Cardiac muscle cell (in vitro differentiated cells and primary cell): ENCODE measurements at places on chromosomes 3 and 15.

DNA sequence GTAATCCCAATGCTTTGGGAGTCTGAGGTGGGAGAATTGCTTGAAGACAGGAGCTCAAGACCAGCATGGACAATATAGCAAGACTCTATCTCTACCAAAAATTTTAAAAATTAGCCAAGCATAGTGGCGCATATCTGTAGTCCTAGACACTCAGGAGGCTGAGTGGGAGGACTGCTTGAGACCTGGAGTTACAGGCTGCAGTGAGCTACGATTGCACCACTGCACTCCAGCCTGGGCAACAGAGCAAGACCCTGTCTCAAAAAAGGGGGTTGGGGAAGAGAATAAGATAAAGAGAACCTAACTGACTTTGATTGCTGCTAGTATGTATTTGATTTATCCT is 755 bp downstream of the CD200R1 start:
- DNase-seq: no peak
- no peaks in the 10 kb centered on the region for H3K36me3 ChIP-seq
- no peak overlapping the region for H3K27ac ChIP-seq
- H3K27me3 ChIP-seq: no peaks in the 10 kb centered on the region

- no peak overlapping the region for H3K27ac ChIP-seq
- no peak overlapping the region for H3K4me3 ChIP-seq
- H3K27me3 ChIP-seq: no peaks in the 10 kb centered on the region
These were observed 1005.9 kb downstream of the ZPLD1 start for GRCh38 chr3:103440539-103441203.

GRCh38 chr3:24812116-24812515 is 317.5 kb upstream of the THRB start:
- DNase-seq: no peak
- H3K27ac ChIP-seq: no peak overlapping the region
- H3K36me3 ChIP-seq: no peaks in the 10 kb centered on the region
- H3K4me1 ChIP-seq: no peaks in the 10 kb centered on the region
- H3K27me3 ChIP-seq: no peaks in the 10 kb centered on the region

- no peak overlapping the region for H3K4me3 ChIP-seq
- no peaks in the 10 kb centered on the region for H3K4me1 ChIP-seq
- no peaks in the 10 kb centered on the region for H3K27me3 ChIP-seq
- peak; percentile 5 for DNase-seq
- no peak overlapping the region for H3K27ac ChIP-seq
These were observed 253.5 kb upstream of the ZPLD1 start for GRCh38 chr3:102181175-102181920.

DNA sequence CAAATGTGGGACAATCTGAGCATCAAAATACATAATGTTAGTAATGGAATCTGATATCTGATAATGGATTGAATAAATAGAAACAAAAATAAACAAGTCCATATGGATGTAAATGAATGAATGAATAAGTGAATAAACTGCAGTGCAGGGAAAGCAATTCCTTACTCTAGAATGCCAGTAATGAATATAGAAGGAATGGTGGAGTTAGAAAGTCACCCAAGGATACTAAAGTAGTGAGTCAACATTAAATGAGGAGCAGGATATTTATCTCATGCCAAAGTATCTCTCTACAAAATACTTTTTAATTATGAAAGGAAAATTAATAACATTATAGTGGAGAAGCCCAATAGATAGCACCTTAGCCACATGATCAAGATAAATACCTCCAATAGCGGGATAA is 300.3 kb downstream of the FEZF2 start:
- H3K36me3 ChIP-seq: no peaks in the 10 kb centered on the region
- H3K4me1 ChIP-seq: peaks cover 12% of the 10 kb centered on the region
- DNase-seq: no peak
- H3K4me3 ChIP-seq: no peak overlapping the region
- H3K27me3 ChIP-seq: no peaks in the 10 kb centered on the region

- DNase-seq: peak; percentile 40
- H3K27ac ChIP-seq: peak overlapping the region; percentile 96
- no peaks in the 10 kb centered on the region for H3K36me3 ChIP-seq
- no peaks in the 10 kb centered on the region for H3K27me3 ChIP-seq
- peak overlapping the region; percentile 84 for H3K4me3 ChIP-seq
These were observed 525 bp downstream of the NPTN start for GRCh38 chr15:73632670-73633058.

DNA sequence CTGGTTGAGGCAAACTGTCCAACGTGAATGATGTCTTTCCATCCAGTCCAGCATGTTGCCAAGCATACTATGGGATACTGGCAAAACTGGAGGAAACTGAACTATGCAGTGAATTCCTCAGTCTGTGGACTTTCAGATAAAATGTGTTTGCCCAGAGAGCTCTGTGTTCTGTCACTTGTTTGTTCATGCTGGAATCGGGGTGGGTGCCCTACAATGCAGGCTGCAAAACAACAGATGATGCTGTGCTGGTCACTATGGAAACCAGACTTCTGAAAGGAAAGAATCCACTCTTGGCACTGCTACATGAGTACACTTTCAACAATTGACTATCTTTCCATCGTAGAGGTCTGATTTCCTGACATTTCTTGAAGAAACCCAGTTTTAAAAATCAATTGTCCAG is 272.5 kb upstream of the ARHGEF26 start:
- DNase-seq: no peak
- H3K27me3 ChIP-seq: no peaks in the 10 kb centered on the region
- no peaks in the 10 kb centered on the region for H3K4me1 ChIP-seq
- no peak overlapping the region for H3K4me3 ChIP-seq
- H3K36me3 ChIP-seq: no peaks in the 10 kb centered on the region

GRCh38 chr3:122080207-122080587 is 25.0 kb downstream of the CD86 start:
- no peaks in the 10 kb centered on the region for H3K36me3 ChIP-seq
- H3K27ac ChIP-seq: no peak overlapping the region
- DNase-seq: no peak
- no peaks in the 10 kb centered on the region for H3K4me1 ChIP-seq
- no peaks in the 10 kb centered on the region for H3K27me3 ChIP-seq

DNA sequence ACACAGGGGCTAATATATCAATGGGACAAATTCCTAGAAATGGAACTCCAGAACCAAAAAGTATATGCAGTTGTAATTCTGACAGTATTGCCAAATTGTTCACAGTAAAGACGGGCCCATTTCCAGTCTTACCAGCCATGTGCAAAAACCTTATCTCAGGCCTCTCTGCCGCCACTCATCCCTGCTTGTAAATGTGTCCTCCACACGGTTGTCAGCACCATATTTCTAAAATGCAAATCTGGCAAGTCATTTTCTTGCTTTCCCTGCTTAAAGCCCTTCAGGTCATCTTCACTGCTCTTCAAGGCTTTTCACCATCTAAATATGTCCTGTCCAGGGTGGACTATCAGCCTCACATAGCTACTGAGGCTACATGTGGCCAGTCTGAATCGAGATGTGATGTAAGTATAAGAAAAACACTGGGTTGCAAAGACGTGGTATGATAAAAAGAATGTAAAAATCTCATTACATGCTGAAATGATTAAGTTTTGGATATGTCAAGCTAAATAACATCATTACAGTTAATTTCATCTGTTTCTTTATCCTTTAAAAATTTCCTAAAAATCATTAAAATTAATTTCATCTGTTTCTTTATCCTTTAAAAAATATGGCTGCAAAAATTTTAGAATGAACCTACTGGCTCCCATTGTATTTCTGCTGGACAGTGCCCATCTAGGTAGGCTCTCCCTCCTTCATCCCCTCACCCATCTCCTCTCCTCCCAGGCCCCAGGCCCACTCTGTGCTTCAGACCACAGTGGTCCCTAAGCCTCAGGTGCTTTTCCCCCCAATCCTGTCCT is 980 bp downstream of the PARP9 start:
- H3K4me3 ChIP-seq: no peak overlapping the region
- H3K27me3 ChIP-seq: peaks cover 16% of the 10 kb centered on the region
- no peak overlapping the region for H3K27ac ChIP-seq
- DNase-seq: peak; percentile 8
- no peaks in the 10 kb centered on the region for H3K36me3 ChIP-seq

GRCh38 chr3:195249858-195250464 is 21.0 kb downstream of the XXYLT1 start:
- no peaks in the 10 kb centered on the region for H3K36me3 ChIP-seq
- H3K4me1 ChIP-seq: peaks cover 7% of the 10 kb centered on the region
- no peak for DNase-seq
- H3K4me3 ChIP-seq: no peak overlapping the region

GRCh38 chr15:89656116-89656815 is 999 bp upstream of the KIF7 start:
- H3K4me1 ChIP-seq: peaks cover 20% of the 10 kb centered on the region
- DNase-seq: peak; percentile 48
- peaks cover 7% of the 10 kb centered on the region for H3K36me3 ChIP-seq
- peak overlapping the region; percentile 93 for H3K27ac ChIP-seq

- DNase-seq: peak; percentile 73
- H3K36me3 ChIP-seq: no peaks in the 10 kb centered on the region
- no peak overlapping the region for H3K4me3 ChIP-seq
These were observed 53.6 kb downstream of the RHCG start for GRCh38 chr15:89442671-89443307.

GRCh38 chr3:16846373-16847080 is 38.2 kb upstream of the PLCL2 start:
- peaks cover 8% of the 10 kb centered on the region for H3K4me1 ChIP-seq
- H3K4me3 ChIP-seq: no peak overlapping the region
- no peaks in the 10 kb centered on the region for H3K27me3 ChIP-seq
- no peak for DNase-seq
- H3K27ac ChIP-seq: no peak overlapping the region
- no peaks in the 10 kb centered on the region for H3K36me3 ChIP-seq

DNA sequence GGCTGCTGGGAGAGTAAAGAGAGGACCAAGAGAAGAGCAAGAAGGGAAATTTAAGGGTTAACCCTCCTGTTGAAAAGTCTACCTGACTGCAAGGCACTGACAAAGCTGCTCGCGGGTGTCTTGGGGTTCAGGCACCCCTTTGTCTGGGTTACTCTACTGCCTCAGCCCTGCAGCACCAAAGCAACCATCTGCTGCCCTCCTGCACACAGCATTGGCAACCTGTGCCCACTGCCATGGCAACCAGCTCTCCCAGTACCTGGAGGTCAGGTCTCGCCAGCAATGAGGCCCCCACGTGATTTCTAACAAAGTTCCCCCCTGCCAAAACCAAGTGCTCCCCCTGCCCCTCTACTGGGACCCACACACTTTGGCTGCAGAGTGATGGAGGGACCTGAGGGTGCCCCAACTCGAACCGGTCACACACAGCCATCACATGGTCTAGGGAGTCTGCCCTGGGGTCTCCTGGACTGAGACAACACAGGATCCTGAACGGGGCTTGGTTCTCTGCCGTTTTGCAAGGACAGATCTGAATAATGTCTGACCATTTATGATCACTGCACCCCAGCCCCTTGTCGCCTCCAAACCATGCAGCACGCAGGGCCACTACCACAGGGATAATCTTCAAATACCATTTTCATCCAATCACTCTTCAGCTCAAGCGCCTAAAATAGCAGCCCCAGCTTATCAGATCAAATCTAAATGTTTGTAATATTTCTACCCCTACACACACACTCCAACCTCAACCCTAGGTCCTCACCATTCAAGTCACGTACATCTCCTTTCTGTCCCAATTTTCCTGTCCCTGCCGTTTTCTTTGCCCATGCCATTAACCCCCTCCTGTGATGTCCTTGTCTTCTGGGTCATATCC is 50.7 kb downstream of the ADCY5 start:
- H3K36me3 ChIP-seq: no peaks in the 10 kb centered on the region
- peaks cover 60% of the 10 kb centered on the region for H3K4me1 ChIP-seq
- H3K4me3 ChIP-seq: no peak overlapping the region
- no peak overlapping the region for H3K27ac ChIP-seq
- DNase-seq: no peak
- no peaks in the 10 kb centered on the region for H3K27me3 ChIP-seq

DNA sequence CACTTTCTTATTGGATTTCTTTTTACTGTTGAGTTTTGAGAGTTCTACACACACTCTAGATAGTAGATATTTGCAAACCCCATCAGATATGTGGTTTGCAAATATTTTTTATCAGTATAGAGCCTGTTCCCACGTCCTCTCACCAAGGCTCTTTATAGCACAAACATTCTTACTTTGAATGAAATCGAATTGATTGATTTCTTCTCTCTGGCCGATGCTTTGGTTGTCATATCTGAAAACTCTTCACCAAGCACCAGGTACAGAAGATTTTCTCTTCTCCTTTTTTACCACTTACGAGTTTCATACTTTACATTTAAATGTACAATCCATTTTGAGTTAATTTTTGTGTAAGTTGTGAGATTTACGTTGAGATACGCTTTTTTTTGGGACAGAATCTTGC is 163.4 kb downstream of the PTPRG start:
- H3K36me3 ChIP-seq: no peaks in the 10 kb centered on the region
- DNase-seq: no peak
- peak overlapping the region; percentile 88 for H3K27ac ChIP-seq
- no peaks in the 10 kb centered on the region for H3K27me3 ChIP-seq
- H3K4me3 ChIP-seq: no peak overlapping the region

- H3K27ac ChIP-seq: no peak overlapping the region
- H3K4me1 ChIP-seq: peaks cover 6% of the 10 kb centered on the region
- H3K4me3 ChIP-seq: no peak overlapping the region
- H3K27me3 ChIP-seq: no peaks in the 10 kb centered on the region
- no peaks in the 10 kb centered on the region for H3K36me3 ChIP-seq
- DNase-seq: peak; percentile 94
These were observed 23.0 kb downstream of the CMTM7 start for GRCh38 chr3:32414522-32415202.

DNA sequence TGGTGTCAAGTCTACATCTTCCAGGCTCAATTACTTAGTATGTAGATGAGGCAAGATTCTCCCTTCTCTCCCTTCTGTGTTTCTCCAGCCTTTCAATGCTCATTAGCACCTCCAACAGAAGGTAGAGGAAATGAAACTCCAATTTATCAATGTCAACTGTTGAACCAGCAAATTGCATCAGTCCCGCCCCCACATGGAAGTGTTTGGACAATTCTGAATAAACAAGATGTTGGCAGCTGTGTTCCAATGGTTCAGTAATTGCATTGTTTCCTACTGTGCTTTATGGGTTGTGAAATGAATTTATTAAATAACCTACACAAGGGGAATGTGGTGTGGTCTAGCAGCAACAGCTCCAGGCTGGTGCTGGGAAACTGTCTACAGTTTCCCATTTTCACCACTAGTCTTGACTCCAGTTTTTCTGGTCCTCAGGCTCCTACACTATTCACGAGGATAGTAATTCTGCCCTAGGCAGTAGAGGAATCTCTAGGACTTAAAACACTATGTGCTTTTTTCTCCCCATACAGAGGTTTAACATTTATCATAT is 91.9 kb downstream of the MB21D2 start:
- H3K27ac ChIP-seq: no peak overlapping the region
- no peaks in the 10 kb centered on the region for H3K36me3 ChIP-seq
- no peak for DNase-seq
- H3K4me3 ChIP-seq: no peak overlapping the region
- H3K27me3 ChIP-seq: peaks cover 13% of the 10 kb centered on the region

- no peak overlapping the region for H3K27ac ChIP-seq
- no peaks in the 10 kb centered on the region for H3K36me3 ChIP-seq
- DNase-seq: no peak
- H3K4me1 ChIP-seq: no peaks in the 10 kb centered on the region
- no peak overlapping the region for H3K4me3 ChIP-seq
- H3K27me3 ChIP-seq: no peaks in the 10 kb centered on the region
These were observed 42.3 kb upstream of the GYG1 start for GRCh38 chr3:148948913-148949657.
